ENCODE measurements at places on chromosomes 2 and 18. TPM values are rescaled to one million over a fixed set of nuclear protein-coding genes. Genes with fewer than 3 reads are reported as not detected.

- DNase-seq: no peak
These were observed 68.6 kb downstream of the EXOC6B start for GRCh38 chr2:72757177-72757775.

The FBXO15 gene
- total RNA-seq: not detected

- no peak for DNase-seq
These were observed 16.8 kb downstream of the CXCR1 start for GRCh38 chr2:218149848-218150440.

- peak; percentile 64 for DNase-seq
These were observed 167.5 kb downstream of the TWIST2 start for GRCh38 chr2:239015218-239015900.

DNA sequence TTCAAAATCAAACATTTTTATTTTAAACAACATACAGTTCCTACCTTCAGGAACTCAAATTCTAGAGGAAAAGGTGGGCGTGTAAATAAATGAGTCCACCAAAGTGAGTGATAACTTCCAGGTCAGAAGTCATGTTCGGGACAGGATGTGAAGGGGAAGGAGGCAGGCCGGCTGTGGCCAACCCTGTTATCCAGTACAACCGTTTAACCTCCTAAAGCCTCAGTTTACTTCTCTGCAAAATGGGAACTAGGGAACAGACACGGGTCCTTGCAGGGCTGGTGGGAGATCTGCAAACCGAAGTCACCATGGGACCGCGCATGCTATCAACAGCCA is 373 bp downstream of the EIPR1 start:
- DNase-seq: no peak

DNA sequence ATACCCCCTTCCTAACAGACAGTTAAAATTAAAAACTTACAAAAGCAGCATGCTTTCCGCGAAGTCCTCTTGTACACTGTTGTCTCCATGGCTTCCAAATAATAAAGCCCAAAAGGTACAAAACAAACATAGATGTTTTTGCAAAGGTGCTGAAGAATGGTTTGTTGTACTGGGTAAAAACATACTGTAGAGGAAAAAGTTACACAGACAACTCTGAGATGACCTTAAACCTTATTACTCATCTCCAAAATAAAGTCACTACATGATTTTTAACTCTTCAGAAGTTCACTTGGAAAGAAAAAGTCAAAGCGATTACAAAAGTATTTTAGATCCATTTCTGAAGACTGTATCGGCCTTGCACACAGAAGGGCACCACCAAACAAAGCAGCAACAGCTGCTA is 6.1 kb downstream of the SLC35F5 start:
- no peak for DNase-seq

- DNase-seq: no peak
These were observed 266.9 kb upstream of the DSEL start for GRCh38 chr18:67783196-67783946.

DNA sequence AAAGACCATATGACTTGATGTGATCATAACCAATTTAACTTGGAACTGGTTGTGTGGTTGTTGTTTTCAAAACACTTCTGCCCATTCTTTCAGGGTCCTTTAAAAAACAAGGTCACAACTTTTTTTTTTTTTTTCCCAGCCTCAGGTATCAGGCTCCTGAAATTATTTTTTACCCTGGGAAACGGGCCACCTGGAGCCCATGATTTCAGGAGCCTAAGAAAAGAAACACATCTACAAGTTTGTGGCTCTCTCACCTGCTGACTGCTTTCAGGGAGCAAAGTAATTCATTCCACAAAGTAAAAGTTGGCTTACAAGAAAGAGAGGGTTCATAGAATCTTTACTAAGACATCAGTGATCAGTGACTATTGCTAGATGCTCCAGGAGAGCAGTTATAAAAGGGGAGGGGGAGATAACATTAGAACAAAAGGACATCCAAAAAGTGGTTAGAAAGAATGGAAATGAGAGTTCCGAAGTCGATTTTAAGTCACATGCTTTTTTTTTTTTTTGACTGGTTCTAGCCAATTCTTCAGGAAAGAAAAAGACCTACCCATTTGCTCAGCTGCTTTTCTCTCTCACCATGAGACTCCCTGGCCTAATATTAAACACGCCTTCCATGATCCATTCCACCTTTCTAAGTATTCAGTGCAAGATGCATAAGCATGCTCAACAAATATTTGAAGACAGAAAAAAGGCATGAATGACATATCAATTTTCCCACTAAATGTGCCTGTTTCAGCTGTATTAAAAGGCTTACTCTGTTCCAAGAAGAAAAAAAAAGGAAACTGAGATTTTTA is 267.3 kb downstream of the LRATD1 start:
- DNase-seq: no peak

GRCh38 chr2:41194230-41194629 is 742.3 kb upstream of the SLC8A1 start:
- DNase-seq: no peak

DNA sequence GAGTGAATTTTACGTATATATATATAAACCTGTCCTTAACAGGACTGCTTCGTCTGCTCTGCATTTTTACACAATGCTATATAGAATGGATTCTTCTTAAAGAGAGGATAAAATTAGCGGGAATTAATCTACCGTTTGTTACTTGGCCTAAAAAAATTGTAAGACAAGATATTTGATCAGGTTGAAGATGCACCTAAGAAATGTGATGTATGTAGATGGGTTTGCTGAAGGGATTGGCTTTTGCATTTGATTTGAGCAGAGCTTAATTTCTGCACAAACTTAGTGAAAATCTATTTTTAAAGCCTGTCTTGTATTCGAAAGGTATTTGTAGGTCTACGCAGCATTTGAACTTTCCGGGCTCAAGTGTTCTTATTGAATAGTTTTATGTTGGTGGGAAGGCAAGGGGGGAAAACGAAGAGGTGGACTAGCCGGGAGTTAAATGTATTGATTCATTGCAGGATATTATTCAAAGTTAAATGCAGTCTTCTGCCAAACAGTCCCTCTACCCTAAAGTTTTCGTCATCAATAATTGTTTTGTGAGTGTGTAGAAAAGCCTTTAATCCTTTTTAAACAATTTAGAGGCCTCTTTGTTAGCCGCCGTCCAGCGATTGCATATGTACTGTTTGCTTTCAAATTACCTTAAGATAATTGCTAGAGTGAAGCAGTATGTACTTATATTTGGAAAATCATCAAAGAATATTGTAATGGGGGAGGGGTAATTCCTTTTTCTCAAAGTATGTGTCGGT is 1.2 kb downstream of the PPP1CB start:
- no peak for DNase-seq

GRCh38 chr18:26421503-26421902 is 126.8 kb downstream of the KCTD1 start:
- no peak for DNase-seq

GRCh38 chr2:120863661-120864320 is 128.1 kb downstream of the GLI2 start:
- peak; percentile 92 for DNase-seq

DNA sequence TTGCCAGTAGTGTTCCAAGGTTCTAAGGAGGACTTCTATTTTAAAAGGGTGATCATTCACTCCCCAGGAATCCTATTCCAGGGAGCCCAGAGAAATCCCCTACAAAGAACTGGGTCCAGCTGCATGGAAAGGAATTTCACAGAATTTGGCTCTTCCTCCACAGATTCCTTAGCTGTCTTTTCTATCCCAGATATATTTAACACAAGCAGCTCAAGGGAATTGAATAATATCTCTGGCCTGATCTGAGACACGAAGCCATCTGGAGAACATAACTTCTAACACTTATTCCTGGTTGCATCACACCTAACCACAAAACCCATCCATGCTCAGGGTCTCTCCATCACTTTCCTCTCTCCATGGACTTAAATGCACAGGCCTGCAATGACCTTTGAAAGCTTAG is 306.7 kb upstream of the ACVR2A start:
- no peak for DNase-seq

The GPR75 gene
- 2.1 TPM for total RNA-seq

The GPR45 gene
- not detected for total RNA-seq

The CRYGD gene
- total RNA-seq: not detected

All from posterior vena cava (tissue), 2 donors.